Renal pelvis (tissue), 12 donors: ENCODE measurements at places on chromosomes 1 and 21.

GRCh38 chr1:193123751-193124150, 1.9 kb downstream of the CDC73 start:
- DNase-seq, result no peak

- DNase-seq, result no peak
These were observed 53.1 kb upstream of the LBR start for GRCh38 chr1:225480825-225481434.

- no peak for DNase-seq
These were observed 110.4 kb upstream of the KCNK1 start for GRCh38 chr1:233503366-233503954.

DNA sequence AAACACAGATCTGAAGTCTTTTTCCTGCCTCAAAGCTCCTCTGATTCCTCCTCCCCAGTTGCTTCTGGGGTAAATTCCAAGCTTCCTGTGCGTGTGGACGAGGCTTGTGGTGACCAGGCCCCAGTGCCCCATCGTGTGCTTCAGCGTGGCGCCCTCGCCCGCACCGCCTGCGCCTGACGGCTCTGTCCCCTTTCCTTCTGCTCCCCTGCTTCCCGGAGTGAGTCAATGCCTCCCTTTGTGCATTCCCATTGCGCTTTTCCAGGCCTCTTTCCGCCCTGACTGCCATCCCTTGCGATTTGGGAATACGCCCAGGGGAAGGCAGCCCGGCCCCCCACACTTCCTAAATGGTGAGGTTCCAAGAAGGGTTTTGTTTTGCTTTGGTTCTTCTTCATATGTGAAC, 36.3 kb downstream of the FAAP20 start:
- DNase-seq, result no peak

- no peak for DNase-seq
These were observed 15.9 kb downstream of the HENMT1 start for GRCh38 chr1:108644984-108645383.

DNA sequence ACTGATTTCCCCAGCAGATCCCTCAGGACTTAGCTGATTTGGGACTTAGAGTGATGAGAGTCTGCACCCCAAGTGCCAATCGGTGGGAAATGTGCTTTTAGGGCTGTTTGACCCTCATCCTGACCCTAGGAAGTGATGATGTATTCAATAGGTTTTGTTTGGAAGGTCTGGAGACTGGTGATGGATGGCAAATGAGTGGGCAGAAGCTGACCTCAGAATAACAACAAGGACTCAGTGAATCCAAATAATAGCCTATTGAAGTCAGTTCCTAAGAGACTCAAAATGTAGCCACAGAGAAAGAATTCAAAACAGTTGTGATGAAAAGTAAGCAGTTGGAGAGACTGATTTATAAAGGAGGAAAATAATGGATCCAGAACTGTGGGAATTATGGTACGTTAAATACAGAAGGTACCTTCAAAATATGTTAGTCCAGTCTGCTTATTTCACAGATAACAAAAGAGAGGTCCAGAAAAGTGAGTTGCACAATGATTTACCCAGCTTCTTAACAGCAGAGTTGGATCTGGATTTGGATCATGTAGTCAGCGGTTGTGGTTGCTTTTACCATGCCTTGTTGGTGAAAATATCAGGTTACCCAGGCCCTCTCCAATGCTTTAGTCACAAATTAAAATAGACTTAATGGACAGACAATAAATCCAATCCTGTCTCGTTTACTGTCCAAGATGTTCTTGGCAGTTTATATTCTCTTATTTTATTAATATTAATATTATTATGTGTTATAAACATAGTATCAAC, 123.0 kb upstream of the PTBP2 start:
- DNase-seq, result no peak

GRCh38 chr1:36525166-36525565, 42.5 kb upstream of the CSF3R start:
- no peak for DNase-seq

DNA sequence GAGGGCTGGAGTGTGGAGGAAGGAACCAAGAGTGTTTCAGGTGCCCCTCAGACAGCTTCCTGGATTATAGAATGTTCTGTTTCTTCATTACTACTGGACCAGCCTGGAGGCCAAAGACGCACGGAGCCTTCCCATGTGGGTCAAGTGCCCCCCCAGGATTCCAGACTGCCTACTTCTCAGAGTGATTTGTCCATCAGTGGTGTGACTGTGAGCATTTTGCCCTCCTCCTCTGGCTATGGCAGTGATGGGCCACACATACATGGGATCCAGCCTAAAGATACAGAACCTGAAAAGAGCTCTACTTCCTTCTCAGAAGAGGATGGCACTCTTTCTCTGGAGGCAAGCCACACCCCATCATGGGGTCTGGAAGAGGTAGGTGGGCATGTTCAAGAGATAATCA, 64.9 kb downstream of the MACF1 start:
- DNase-seq, result no peak
